Stimulated activated naive CD8-positive, alpha-beta T cell treated with anti-CD3 and anti-CD28 coated beads, Interleukin-15, Interleukin-2, amounts not matched to agents 100 U/mL and 50 U/mL, for 24 hours (primary cell): ENCODE measurements at places on chromosomes 16 and 17.

DNA sequence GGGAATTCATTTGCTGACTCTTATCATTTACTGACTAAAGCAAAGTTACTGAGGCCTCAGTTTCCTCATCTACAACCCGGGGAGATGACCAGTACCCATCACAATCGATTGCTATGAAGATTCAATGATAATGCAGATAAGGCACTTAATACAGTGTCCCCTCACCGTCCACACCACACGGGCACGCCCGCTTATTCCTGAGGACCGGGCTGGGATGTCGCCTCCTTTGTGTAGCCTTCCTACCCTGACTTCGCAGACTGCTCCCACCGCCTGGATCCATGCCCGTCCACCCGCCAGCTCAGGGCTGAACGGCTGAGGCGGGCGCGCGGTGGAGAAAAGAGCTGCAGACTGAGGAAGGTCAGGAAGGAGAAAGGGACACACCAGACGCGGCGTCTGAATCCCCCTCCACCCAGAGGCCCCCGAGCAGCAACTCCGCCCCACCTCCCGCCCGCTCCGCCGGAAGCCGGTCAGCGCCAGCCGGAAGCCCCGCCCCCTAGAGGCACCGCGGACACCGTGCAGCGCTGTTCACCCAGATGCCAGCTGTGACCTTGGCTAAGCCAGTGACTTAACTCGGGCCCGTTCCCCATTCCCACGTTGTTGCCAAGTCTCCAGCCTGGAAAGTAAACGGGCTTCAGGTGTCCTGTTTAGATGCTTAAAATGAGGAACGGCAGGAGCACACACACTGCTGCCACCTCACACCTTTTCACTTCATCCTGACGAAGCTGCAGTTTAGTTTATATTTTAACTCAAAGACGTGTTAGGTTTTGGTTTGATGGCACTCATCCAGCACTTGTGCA is at the start of gene KRABD2:
TSS of gene KRABD2 (minus strand) at position 434 of the 797 bp plus-strand sequence.
- DNase-seq: peak; percentile 97

- no peak for DNase-seq
These were observed 23.7 kb downstream of the OR1D5 start for GRCh38 chr17:3039736-3040135.

- DNase-seq: peak; percentile 98
These were observed at the start of gene YWHAE for GRCh38 chr17:1399679-1400512. Gene YWHAE (minus strand): TSS chr17:1400222. CDS start chr17:1400110, 112 bp downstream.

DNA sequence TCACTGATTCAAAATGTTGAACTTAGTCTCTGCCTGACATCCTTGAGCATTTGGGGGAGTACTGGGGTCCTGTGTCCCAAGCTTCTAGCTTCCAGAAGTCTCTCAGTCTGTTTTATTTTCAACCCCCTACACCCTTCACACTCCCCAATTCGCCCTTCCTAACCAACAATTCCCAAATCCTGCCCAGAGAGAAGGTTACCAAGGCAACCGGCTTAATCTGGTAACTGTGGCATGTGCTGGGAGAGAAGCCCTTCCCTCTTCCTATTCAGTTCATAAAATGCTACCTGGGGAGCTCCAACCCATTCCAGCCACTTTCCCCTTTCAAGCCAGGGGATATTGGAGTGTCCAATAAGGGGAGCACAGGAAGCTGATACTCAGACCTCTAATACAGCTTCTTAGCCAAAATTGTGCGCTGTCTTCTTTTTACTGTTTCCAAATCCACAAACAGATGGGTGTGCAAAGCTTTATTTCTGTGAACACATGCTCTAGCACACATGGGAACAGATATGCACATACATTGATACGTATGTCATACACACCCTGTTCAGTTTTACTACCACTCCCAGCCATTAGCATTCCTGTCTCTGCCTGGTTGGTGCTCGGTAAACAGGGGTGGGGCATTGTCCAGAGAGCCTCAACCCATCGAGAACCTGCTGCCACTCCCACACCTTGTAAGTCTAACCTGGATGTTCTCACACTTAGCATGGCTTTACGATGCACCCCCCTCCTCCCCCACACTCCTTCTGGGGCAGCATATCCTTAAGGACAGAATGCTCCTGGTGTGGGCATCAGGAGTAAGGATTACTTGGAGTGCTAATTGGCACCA is 1.1 kb upstream of the RAPGEFL1 start:
- no peak for DNase-seq

- DNase-seq: no peak
These were observed 15.3 kb downstream of the NFATC3 start for GRCh38 chr16:68100488-68100887.

DNA sequence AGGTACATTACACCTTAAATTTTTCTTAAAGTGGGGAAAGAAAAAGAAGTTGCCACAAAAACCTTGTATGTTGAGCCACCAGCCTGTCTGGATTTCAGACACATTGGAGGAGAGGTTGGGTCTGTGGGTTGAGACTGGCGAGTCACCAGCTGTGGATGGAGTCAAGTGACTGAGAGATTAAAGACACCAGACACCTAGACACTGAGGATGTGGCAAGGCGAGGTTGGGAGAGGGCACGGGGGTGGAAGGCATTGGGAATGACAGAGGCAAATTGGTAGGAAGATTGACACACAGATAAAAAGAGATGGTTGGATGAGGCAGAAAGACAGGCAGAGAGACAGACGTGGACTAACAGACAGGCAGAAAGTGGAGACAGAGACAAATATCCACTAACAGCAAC is 49.6 kb downstream of the KCNJ12 start:
- no peak for DNase-seq

DNA sequence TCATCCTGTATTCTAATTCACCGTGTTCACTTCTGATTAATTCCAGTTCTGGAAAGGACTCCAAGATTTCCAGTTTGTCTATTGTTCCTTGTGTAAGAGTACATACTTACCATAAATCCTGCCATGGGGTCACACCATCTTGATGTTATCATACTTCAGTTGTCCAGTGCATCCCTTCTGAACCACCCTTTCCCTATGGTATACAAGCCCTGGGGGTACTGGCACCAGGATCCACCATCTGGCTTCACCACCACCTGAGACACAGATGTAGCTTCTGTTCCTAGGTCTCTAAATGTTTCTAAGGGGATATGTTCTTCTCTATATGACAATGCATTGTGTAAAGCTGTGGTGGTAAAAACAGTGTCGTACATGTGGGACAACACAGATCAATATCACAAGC is 21.2 kb downstream of the SGF29 start:
- DNase-seq: no peak

- no peak for DNase-seq
These were observed 153.5 kb upstream of the RPL38 start for GRCh38 chr17:74049967-74050458.

GRCh38 chr16:29230671-29231096 is 175.8 kb downstream of the NPIPB11 start:
- DNase-seq: no peak

GRCh38 chr17:72419866-72420774 is 299.3 kb downstream of the SOX9 start:
- no peak for DNase-seq

GRCh38 chr17:62892870-62893338 is 73.1 kb upstream of the TANC2 start:
- DNase-seq: peak; percentile 11

DNA sequence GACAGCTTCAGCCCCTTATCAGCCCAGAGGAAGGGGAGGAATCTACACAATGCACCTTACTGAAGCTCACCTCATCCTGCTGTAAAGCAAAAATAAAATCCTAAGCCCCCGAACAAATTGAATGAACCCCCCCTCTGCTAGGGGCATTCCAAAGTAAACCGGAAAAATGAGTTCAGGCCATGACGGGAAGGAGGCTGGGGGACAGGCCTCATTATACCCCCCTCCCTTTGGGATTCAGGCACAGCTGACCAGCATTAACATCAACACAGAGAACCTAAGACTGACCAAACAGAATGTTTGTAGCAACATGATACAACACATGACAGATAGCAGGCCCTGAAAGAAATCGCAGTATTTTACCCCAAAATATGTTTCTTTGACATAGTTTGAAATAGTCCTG is 64.2 kb downstream of the DNAH17 start:
- no peak for DNase-seq

DNA sequence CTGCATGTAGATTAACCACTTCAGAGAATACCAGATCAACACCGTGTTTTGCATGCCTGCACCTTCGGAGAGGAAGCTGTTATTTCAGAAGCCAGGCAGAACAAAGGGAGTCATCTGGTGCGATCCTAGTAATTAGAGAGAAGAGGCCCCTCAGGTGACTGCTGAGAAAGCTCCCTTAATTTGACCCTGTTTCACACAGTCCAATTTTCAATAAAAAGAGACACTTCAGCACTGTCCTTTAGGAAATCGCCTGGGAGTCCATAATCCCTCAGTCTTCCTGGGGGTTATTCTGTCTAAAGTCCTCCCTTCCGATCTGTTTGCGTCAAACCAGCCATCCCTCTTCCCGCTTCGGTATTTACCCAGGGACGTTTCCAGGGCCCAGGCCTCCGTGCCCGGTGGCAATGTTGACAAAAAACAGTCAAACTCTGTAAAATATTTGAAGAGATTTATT is 23.4 kb upstream of the TNRC6C start:
- DNase-seq: no peak

DNA sequence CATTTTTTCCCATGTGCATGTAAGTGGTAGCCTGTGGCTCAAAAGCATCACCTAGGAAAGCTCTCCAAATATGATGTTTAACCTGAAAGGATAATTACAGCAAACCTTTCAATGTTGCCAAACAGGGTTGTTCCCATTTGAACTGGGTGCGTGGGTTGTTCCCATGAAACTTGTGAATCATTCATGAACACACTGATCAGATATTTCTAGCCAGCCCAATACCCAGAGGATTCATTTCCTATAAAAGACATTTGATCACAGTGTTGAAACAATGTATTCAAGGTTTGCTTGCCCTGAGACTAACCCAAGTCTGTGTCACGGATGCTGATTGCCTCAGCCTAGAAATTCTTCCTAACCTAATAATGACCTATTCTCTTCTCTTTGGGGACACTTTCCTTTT is 12.9 kb downstream of the KRT39 start:
- DNase-seq: no peak

DNA sequence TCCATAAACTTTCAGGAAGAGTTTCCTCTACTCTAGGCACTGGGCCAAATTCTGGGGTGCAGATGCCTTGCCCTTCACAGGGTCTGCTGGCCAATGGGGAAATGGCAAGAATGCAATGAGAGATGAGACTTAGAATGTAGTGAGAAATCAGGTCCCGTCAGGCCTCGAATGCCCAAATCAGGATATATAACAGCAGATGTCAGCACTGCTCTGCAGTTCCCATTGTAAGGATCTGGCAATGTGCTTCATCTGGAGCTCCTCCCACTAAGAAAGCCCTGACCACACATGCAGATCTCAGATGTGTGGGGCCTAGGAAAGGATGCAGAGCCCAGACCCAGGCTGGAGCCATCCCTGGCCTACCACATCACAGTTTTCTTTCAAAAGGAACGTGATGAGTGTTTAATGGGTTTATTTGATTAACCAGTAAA is 13.9 kb upstream of the LPCAT2 start:
- DNase-seq: no peak

DNA sequence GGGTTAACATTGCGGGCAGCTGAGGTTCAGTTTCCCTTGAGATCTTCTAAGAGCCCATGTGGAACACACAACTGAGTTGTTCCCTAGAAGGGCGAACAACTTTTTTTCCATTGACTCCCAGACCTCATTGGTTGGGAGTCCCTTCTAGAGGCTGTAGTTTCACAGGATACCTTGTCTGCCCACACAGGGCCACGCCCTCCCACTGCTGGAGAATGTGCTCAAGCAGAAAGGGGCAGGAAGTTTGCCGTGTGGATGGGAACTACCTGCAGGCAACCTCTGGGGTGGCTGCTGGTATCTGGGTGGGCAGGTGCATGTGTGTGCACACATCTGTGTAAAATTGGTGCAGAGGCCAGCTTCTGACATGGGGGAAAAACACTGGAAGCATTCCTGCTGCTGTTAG is 178.8 kb upstream of the PSMD7 start:
- DNase-seq: no peak

DNA sequence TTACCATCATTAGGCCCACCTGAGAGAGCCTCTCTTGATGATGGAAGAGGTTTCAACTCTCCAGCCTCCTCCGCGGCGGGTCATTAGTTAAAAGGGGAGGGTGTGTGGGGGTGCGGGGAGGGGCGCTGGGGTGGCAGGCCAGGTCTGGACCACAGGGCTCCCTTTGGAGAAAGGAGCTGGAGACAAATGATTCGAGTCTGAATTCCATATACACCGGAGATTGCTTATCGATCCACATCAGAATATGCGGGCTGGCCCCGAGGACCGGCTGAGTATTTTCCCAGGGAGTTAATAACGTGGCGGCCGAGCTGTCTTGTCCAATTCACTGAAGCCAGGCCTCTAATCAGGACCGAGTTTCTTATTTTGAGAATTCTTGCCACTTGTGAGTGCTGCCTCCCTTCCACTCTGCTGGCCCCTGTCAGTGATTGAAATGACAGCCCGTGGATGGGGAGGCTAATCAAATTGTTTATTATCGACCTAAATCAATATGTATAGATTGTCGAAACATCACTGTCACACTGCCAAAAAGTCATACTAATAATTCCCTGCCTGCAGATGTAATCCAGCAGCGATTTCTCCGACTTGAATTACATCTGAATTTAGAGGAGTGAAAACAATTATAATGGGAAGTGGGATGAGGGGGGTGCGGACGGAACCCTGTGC is 202.7 kb downstream of the SALL1 start:
- no peak for DNase-seq

GRCh38 chr17:17356149-17356930 is 53.2 kb downstream of the NT5M start:
- peak; percentile 71 for DNase-seq

DNA sequence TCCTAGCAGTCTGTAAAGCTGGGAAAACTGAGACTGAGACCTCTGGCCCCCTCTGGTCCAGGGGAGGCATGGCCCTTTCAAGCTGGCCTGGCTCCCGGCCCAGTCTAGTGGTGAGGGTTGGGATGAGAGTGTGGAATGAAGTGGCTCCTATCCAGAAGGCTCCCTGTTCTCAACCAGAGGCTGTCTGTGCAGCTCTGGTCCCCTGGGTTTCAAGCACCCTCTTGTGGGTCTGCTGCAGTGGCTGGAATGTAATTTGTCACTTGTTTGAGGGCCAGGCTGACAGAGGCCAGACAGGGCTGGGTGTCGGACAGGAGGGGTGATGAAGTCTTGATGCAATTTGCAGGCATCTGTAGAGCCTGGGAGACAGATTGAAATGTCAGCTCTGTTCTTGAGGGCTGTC is 22.1 kb upstream of the PHF12 start:
- no peak for DNase-seq

- no peak for DNase-seq
These were observed 6.3 kb downstream of the TTYH2 start for GRCh38 chr17:74219576-74220133.

- no peak for DNase-seq
These were observed 54.4 kb downstream of the CYTH1 start for GRCh38 chr17:78727476-78728229.

- DNase-seq: no peak
These were observed 7.9 kb downstream of the ERI2 start for GRCh38 chr16:20798364-20798763.

DNA sequence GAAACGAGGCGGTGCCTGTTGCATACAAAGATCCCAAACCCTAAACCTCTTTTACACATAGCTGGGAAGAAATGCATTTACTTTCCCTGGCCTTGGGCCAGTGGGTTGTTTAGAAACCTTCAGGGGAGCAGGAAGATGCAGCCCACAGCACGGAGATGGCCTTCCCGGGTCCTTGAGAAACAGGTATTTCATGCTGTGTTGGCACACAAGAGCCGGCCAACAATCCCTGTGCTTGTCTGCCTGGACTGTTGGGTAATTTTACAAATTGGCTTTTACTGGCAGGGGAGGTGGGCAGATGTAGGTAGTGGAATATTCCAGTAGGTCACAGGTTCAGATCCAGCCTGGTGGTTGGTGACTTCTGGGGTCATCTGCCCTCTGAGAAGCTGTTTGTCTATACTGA is 148.0 kb downstream of the FOXL1 start:
- DNase-seq: no peak

GRCh38 chr16:1194665-1195392 is 30.2 kb downstream of the TPSG1 start:
- DNase-seq: peak; percentile 51
